ENCODE measurements at places on chromosomes 2 and 18.

DNA sequence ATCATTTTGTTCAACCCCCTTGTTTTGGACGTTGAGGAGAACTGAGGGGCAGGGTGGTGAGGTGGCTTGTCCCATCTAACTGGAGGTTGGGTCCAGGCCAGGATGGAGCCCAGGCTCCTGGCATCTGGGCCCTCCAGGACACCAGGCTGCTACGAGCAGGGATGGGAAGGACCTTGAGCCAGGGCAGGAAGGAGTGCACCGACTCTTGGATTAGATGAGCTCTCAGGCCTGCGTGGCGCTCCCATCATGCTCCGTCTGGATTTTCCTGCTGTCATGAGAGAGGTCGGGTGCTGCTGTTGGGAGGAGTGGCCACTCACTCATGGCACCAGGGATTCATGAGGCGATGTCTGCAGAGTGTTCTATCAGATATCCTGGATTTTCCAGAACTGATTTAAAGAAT lies 18.3 kb upstream of the ALLC start:
- DNase-seq = no peak

GRCh38 chr2:232410238-232410900 lies 3.7 kb downstream of the ALPG start:
- DNase-seq = no peak

DNA sequence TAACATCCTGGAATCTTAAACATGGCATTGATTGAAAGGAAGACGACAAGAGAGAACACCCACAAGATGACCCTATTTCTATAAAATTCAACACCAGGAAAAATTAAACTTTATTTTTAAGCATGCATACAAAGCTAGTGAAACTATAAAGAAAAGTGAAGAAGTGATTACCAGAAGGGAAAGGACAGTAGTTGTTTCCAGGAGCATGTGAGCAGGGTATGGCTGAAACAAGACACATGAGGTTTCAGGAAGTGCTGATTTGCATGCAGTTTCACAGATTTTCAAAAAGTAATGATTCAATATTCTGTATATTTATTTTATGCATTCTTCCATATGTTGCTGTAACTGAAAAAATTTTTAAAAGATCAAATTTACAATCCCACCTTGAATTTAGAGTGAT lies 24.6 kb upstream of the DAW1 start:
- DNase-seq = no peak

DNA sequence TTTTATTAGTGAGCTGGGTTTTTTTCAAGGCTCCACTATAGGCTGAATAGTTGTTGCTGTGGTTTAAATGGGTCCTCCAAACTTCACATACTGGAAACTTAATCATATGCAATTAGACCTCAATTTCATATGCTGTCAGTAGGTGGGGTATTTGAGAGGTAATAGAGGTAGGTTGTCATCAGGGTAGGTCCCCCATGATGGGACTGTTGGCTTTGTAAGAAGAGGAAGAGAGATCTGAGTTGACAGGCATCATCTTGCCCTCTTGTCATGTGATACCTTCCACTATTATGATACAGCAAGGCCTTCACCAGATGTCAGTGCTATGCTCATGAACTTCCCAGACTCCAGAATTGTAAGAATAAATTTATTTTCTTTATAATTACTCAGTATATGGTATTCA lies 819.4 kb downstream of the LRP1B start:
- DNase-seq = no peak

- no peak for DNase-seq
Observed at GRCh38 chr2:33108483-33109443, 162.0 kb downstream of the LTBP1 start.

GRCh38 chr18:48922801-48923730 lies 27.7 kb downstream of the SMAD7 start:
- DNase-seq = no peak

DNA sequence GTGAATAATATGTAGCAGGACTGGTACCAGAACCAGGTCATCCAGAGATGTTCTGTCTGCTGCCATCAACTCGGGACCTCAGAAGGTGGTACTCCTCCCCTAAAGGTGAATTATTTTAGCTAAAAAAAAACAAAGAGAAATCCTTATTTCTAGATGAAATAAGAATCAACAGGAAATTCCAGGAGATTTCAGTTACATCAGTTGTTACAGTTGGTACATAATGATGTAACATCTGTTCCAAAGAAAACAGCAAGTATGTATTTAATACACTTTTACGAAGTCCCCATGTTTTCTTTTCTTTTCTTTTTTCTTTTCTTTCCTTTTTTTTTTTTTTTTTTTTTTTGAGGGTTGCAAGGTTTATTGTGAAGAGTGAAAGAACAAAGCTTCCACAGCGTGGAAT lies 33.6 kb upstream of the CD28 start:
- no peak for DNase-seq

- no peak for DNase-seq
Observed at GRCh38 chr2:174607584-174607983, 10.0 kb upstream of the WIPF1 start.

GRCh38 chr18:79299711-79300110 lies 96.0 kb upstream of the NFATC1 start:
- DNase-seq = no peak

DNA sequence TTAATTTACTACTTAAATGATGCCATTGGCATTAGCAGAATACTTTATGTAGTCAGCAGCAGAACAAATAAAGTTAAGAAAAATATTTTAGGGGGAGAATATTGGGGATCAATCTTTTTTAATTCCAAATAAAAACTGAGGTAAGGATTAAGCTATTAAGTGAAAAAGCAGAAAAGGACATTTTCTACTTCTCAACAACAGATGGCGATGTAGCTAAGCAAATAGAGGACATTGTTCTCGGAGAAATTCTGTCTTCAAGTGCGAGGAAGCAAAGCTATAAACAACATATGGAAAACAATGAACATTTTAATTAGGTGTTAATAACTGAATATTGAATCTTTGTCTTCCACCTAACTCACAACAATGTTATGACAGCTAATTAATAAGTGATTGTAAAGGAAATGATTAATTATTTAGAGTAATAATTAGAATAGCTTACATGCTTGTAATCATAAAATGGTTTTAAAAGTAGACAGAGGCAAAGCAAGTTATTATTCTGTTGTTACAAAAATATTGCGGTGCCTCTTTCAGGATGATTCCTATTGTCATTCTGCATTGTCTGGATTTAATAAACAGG lies 32.9 kb upstream of the CCDC93 start:
- DNase-seq = no peak

DNA sequence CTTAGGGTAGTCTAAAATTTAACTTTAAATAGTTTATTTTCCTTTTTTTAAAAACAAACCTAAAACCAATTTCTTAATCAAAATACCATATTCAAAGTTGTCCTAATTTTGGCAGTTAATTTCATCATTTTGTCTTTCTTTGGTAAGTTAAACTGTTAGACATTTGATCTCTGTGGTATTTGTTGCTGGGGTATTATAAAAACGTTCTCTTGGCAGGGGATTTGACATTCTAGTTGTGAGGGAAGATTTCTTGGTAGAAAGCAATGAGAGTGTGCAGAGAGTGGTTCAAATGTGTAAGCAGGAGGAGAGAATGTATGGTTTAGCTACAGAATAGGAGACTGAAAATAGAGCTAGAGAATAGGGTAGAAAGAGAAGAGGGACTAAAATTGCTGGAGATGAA lies 14.6 kb downstream of the GULP1 start:
- DNase-seq = no peak

- no peak for DNase-seq
Observed at GRCh38 chr2:70558195-70558808, 4.7 kb upstream of the TGFA start.

GRCh38 chr2:170812710-170813600 lies 3.7 kb upstream of the GAD1 start:
- no peak for DNase-seq

DNA sequence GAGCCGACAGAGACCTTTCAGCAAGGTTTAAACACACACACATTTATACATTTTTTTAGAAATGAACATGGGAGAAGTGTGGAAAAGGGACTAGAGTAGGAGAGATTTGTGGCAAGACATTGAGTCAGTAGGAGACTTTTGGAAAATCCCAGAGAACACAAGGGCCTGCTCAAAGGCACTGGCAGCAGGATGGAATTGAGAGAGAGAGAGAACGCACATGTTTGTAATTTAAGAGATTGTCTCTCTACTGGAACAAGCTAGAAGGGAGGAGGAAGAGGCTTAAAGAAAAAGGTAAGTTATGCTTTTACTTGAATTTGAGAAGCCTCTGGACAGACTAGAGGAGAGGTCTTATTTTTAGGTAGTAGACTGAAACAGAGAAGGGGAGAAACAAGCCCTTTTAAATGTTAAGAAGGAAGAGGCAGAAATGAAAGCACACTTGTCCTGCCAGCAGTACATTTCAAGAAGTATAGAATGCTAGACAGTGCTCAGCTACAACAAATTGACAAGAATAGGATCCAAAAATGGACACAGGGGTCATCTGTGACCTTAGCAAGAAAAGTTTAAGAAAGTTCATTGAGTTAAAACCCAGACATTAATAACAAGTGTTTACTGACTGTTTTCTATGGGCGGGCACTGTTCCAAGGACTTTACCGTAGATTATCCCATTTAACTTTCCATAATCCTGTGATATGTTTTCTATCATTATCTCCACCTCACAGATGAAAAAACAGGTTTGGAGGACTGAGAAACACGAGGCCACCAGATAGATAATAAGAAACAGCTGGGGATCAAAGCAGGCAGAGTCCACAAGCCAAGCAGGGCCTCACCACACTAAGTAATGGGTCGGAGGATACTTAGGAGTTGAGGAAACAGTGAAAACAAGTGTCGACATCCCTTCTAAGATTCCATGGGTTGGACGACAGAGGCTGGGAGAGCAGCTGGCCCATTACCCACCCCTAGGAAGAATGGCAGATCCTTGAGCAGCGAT lies 306.5 kb upstream of the NRP2 start:
- DNase-seq = no peak

- no peak for DNase-seq
Observed at GRCh38 chr2:11257078-11257477, 87.4 kb downstream of the ROCK2 start.

DNA sequence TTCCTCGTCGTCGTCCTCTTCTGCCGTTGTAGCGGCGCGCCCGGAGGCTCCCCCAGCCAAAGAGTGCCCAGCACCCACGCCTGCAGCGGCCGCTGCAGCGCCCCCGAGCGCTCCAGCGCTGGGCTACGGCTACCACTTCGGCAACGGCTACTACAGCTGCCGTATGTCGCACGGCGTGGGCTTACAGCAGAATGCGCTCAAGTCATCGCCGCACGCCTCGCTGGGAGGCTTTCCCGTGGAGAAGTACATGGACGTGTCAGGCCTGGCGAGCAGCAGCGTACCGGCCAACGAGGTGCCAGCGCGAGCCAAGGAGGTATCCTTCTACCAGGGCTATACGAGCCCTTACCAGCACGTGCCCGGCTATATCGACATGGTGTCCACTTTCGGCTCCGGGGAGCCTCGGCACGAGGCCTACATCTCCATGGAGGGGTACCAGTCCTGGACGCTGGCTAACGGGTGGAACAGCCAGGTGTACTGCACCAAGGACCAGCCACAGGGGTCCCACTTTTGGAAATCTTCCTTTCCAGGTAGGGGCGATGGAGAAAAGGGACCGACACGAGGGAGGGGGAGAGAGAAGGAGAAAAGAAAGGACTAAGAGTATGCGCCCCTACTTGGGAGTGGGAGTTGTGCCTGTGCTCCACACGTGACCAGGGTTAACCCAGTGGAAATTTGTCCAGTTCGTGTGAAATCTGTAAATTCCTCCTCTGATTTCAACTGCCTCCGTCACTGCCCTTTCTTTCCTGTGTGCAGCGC lies 800 bp downstream of the HOXD13 start:
- no peak for DNase-seq

GRCh38 chr2:15860051-15860663 lies 80.2 kb upstream of the MYCN start:
- no peak for DNase-seq

DNA sequence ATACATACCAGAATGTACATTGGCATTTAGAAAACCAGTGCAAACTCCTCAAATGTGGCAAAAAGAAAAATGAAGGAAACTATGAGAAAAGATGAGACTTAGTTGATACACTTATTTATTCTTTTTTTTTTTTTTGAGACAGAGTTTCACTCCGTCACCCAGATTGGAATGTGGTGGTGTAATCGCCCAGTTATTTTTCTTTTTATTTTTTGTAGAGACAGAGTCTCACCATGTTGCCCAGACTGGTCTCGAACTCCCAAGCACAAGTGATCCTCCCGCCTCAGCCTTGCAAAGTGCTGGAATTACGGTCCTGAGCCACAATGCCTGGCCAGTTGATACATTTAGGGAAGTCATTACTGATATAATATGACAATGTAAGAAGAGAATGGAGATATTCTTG lies 274.2 kb upstream of the LRATD1 start:
- DNase-seq = no peak

GRCh38 chr18:58997811-58998337 lies 133.2 kb downstream of the ZNF532 start:
- no peak for DNase-seq

GRCh38 chr2:20149703-20150030 lies 75.3 kb downstream of the SDC1 start:
- no peak for DNase-seq

DNA sequence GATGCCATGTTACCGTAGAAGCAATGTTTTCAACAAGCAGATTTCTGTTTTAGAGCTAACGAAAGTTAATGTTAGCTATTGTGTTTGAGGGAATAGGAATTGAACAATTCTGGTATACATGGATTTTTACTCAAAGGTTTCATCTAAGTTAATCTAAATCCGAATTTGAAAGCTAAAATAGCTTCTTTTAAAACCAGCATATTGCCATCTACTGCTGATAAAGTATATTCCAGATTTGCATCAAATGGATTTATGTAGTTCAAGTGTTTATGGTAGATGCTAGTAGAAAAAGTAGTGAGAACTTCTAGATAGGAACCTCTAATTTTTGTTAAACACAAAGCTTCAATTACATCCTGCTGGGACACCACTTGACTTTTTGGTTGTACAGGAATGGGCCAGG lies 1569.5 kb upstream of the NXPH2 start:
- no peak for DNase-seq

- DNase-seq = no peak
Observed at GRCh38 chr2:41933585-41934320, 114.1 kb upstream of the PKDCC start.

DNA sequence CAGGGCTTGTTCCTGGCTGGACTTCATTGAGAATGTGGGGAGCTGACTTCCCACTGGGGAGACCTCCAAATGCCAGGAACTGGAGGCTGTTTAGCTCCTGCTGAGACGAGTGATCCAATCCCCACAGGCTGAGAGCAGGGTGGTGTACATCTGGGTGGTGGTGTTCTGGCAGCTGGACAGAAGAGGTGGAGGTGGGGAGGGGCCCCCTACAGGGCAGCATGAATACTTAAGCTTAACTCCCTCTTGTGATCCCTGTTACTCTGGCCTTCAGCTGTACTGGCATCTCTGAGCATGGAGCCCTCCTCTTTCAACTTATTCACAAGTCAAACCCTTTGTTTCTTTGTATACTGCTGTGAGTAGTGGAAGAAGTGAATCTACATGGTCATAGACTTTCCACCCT lies 167.8 kb upstream of the LYPD1 start:
- DNase-seq = no peak
